ENCODE measurements at places on chromosomes 7 and 10.

- no peak for DNase-seq
Observed at GRCh38 chr10:35172146-35172545, 45.5 kb downstream of the CREM start.

- no peak for DNase-seq
Observed at GRCh38 chr10:71216363-71216695, 4.0 kb downstream of the UNC5B start.

DNA sequence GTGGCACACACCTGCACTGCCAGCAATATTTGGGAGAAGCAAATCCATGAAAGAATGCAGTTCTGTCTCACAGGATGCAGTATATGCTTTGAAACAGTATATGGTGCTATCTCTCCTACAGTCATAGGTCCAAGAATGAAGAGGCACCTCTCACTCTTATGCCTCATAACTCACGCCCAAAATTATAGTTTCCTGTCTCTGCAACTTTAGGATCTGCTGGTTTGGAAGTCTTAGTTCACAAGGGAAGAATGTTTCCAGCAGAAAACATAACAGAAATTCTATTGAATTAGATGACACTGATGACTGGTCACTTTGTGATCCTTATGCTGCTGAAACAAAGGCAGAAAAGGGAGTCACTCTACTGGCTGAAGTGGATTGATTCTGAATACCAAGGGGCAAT, 5.7 kb downstream of the C10orf67 start:
- no peak for DNase-seq

DNA sequence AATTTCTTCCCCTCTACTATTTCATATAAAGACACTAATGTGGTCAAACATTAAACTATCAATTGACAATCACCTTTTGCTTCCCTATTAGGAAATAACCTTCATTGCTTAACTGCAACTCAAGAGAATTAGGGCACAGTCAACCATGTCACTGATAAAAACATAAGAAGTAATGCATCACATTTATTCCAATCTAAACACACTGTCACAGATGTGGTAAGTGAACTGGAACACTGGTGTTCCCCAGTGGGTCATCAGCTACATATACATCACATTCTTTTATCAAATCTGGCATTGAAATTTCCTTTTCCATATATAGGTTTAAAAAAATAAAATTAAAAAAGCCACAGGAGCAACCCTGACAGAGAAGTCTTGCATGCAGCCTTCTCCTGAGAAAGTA, 3.7 kb downstream of the TRIL start:
- DNase-seq: no peak

DNA sequence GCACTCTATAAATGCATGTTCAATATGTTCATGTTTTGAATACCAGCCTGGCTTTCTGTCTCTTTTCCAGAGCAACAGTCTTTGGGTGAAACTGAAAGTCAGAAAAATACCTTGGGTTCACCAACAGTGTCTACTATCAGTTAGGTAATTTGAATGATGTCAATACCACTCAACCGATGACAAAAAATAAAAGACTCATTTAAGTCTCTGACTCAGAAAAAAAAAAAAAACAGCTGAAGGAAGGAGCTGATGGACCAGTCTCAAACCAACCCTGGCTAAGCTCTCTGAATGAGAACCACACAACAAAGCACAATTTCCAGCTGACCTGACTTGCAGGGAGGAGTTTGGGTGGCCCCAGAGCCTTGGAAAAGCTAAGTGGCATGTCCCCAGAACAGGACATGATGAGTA, 42.5 kb downstream of the ABLIM1 start:
- DNase-seq: no peak

- peak; percentile 39 for DNase-seq
Observed at GRCh38 chr10:29857843-29858701, 201.3 kb downstream of the JCAD start.

GRCh38 chr10:125093974-125094705, 66.2 kb downstream of the CTBP2 start:
- DNase-seq: no peak

DNA sequence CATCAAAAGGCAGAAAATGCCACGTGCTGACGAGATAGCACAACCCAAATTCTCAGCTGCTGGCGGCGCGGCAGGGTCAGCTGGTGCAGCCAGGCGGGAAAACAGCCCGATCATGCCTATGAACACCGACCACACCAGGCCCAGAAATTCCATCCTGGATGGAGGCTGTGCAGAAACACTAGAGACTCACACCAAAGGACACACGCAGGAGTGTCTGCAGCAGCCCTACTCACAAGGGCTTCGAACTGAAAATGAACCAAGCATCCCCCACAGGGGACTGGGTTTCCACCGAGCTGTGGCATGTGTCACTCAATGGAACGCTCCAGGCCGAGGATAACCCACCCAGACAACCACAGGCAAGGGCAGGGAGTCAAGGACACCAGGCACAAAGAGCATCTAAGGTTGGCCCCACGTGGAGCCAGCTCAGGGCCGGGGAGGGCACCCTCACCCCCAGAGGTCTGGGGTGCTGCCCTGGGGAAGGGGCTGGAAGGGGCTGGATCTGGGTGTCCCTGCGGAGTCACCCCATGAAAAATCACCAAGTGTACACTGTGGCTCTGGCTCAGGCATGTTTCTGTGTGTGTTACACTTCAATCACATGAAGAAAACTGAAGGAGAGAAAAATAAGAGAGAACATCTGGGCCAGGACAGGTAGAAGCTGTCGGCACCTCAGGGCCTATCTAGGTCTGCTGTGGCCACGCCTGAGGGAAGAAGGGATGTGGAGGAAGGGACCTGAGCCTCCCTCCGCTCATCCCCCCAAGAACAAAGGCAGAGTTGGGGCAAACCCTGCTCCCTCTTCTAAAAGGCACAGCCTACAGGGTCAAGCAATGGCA, 33.0 kb downstream of the RASGEF1A start:
- no peak for DNase-seq

DNA sequence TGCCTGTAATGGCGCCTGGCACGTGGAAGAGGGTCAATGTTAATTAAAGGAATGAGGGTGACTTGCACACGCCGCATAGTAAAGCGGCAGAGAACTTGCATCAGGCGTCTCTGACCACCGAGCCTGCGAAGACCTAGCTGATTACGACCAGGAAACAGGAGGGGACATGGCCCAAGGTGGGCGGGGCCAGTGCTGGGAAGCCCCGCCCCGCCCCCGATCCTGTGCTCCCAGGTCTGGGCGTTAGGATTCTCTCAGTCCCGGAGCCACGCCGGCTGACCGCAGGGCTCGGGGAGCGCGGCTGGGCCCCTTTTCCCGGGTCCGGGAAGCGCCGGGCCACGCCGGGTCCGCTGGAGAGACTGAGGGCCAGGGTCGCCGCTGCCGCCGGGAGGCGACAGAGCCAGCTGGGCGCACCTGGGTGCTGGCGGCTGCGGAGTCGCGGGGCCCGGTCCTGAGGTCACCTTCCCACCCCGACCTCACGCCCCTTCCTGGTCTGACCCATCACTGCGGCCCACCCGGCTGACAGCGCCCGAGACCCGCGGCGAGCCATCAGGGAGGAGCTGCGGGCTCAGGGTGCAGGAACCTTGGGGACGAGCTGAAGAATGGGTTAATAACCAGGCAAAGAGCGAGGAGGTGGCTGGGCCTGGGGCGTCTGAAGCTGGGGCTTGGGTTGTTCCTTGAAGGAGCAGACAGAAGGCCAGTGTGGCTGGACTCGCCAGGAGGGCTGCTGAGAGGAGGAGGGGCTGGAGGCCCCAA, 23.0 kb upstream of the GRID1 start:
- DNase-seq: no peak

- DNase-seq: no peak
Observed at GRCh38 chr7:67608806-67609205, 612.2 kb downstream of the TYW1 start.

DNA sequence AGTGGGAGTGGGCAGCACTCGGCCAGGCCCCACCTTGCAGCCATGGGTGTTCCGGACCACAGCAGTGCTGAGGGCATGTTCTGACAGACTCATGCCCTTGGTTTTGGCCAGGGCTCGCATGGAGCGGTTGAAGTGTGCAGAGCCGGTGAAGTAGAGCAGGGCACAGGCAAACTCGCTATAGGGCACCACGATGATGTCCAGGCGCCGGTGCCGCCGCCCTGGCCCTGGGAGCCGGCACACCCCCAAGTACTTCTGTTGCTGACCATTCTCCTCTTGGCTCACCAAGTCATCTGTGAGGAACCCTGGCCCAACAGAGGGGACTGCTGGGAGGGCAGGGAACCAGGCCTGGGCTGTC, 8.6 kb downstream of the POLL start:
- DNase-seq: no peak

- no peak for DNase-seq
Observed at GRCh38 chr10:119677904-119678755, 26.9 kb downstream of the BAG3 start.

DNA sequence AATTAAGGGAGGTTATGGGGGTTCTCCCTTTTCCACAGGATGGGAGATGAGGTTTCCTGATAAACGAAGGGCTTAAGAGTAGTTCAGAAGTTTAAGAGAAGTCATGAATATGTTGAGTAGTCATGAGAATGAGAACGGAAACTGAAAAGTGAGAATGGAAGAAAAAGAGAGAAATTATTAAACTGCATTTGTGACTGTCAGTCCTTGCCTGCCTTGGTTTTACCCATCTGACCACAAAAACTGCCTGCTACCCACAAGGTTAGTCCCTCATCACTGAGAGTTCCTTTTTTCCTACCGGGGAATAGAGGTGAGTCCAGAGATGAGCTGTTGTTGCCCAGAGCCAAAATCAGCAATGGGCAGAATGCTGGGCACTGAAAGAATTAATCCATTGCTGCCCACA, 174.1 kb upstream of the BET1 start:
- no peak for DNase-seq

DNA sequence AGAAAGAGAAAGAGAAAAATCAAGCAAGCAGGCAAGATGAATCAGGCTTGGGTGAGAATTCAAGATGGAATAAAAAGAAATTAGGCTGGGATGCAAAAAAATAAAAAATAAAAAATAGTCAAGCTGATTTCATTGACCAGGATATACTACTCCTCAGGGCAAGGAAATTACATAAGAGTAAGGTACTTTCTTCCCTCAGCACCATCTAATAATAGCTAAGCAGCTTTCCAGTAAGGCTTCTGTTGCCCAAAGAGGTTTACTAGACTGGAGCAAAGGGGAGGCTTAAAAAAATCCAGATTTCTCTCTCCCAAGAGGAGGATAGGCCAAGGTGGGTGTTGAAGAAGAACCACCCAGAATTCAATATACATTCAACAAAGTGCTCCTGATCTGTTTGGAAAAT, 93.6 kb downstream of the NEURL1 start:
- no peak for DNase-seq

DNA sequence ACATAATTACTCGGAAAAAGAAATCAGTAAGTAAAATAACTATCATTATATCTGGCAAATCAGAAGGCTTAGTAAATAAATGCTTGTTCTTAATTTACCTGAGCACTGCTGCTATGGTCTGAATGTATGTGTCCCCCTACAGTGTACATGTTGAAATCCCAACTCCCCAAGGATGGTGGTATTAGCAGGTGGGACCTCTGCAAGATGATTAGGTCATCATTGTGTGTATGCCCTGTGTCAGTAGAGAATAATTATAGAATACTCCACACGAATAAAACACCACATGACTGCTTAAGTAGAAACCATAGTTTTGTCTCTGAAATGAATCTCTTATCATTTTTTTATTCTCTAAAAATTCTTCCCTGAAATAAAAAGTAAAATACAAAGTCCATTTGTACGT, 101.6 kb downstream of the RNF133 start:
- no peak for DNase-seq

DNA sequence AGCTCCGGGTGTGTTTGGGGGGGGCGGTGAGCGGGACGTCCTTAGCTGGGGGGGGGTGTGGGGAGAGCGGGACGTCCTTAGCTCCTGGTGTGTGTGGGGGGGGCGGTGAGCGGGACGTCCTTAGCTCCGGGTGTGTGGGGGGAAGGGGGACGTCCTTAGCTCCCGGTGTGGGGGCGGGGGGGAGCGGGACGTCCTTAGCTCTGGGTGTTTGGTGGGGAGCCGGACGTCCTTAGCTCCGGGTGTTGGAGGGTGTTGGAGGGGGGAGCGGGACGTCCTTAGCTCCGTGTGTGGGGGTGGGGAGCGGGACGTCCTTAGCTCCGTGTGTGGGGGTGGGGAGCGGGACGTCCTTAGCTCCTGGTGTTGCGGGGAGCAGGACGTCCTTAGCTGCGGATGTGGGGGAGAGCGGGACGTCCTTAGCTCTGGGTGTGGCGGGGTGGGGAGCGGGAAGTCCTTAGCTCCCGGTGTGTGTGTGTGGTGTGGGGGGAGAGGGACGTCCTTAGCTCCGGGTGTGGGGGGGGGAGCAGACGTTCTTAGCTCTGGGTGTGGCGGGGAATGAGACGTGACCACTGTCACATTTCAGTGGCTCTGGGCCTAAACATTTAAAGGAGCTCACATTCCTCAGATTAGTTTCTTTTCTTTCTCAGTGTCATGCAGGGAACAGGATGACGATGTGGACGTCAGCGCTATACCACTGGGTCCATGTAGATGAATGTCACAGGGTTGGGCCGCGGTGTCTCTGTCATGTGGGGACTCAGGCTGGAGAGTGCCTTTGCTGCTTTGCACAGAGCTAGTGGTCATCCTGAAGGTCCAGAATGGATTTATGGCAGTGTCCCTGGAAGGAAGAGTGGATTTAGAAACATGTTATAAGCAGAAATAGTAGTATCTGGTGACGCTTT, 7.5 kb downstream of the DYNC2I1 start:
- no peak for DNase-seq

- no peak for DNase-seq
Observed at GRCh38 chr7:32273297-32273696, 203.1 kb upstream of the PDE1C start.

DNA sequence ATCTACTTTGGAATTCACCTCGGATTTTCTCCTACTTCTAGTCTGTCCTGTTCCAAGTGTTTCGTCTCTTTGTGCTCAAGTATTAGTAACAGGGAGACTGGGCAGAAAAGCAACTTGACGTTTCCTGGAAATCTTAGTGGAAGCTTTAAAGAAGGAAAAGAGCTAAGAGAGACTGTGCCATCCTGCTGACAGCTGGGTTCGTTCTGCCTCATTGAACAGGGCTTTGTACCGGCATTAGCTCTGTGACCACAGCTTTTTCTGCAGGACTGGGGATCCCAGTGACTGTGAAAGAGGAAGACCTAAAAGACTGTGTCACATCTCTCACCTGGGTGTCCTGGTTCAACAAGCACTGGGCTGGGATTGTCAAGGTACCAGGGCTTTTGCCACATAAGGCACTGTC, 70.8 kb upstream of the CDCA7L start:
- DNase-seq: no peak

DNA sequence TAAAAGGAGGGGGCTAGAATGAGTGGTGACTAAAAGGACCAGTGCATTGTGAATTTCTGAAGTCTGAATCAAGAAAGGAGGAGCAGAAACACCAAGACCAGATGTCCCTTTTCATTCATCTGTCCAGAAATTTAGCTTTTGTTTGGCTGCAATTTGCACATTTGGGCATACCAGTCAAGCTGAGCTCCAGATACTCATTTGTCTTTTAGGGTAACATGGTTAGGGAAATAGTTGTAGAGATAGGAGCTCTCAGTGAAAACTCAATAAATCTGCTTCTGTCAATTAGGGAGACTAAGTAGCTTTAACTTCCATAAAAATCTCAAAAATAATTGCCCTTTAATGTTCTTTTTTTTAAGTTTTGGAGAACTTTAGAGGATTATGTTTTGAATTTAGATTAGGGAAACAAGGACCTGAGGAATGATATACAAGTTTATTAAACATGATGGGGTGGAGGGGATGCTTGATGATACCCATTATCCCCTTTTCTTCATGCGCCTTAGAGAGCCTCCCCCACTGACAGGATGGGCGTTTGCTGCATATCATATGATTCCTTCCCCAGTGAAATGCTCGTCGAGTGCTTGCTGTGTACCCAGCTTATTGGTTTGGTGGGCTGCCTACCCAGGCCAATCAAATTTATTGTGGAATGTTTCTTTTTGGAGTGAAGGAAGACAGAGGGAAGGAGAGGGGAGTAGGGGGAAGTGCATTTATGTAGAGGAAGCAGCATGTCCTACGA, 50.7 kb upstream of the RPA3 start:
- DNase-seq: no peak

GRCh38 chr10:126432507-126432906, 44.2 kb upstream of the ADAM12 start:
- DNase-seq: no peak

Data from Panc1 (cell line).